GM12891 (cell line): ENCODE measurements at places on chromosomes 6 and 20.

DNA sequence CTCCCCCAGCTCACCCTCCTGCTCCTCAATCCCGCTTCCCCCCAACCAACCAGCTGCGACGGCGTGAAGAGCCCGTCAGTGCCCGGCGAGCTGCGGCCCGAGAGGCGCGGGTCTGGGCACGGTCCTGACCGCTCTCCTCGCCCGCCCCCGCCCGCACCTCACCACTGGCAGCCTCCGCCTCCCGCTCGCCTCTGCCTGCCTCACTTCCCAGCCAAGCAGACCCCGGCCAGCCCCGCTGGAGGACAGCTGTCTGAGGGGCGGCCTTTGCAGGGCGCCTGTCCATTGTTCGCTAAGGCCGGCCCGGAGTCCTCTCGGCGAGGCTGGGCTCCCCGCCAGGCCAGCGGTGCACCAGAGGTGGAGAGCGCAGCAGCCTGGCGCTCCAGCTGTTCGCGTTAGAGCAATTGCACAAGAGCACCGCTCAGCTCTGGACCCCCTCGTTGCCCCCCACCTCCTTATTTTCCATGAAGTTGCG lies 1.3 kb downstream of the SOBP start:
- DNase-seq: peak; percentile 11

DNA sequence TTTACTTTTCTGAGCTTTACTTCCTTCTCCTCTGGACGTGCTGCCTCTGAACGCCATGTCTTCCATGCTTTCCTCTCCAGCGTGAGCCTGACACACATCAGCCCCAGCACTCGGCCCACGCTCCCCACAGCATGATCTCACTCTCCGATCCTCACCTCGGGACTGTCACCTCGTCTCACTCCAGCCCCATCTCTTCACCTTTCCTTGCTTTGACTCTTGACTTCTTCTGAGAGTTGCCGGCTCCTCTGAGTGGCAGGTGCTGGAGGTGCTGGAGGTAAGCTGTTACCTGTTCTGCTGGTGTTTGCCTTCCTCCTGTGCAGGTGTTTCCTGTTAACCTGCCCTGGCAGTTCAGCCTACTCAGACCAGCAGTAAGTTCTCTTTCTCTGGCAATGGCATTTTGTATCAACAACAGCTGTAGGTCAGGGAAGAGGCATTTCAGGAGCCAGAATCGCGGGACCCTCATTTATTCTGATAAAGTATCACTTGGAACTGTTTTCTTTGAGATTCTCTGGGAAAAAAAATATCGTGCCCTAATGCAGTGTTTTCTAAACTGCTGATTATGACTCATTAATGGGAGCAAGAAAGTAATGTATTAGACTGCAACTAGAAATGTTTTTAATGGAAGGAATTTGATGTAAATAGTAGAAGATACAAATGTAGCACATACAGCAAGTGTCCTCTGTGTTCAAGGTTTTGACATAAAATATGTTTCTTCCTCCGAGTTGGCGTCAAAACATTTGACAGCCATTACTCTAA lies 106.5 kb downstream of the ARID1B start:
- no peak for DNase-seq

- no peak for DNase-seq
These were observed 165.8 kb downstream of the CD24 start for GRCh38 chr6:106808758-106809157.

DNA sequence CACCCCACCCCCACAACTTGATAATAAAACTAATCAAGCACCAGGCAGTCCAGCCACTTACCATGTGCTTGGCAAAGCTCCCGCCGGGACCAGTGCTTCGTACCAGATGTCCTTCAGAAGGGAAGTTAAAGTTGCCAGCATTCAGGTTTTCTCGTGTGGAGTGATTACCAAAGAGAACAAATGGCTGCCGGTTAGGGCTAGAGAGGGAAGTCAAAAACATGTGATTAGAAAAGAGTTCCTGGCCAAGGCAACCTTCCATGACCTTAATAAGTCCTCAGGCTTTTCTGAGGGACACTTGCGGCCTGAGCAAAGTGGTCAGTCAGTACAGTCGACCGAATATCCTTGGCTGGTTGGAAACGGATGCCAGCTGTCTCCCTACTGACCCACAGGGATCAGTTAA lies 67.0 kb downstream of the DNAAF9 start:
- DNase-seq: no peak

DNA sequence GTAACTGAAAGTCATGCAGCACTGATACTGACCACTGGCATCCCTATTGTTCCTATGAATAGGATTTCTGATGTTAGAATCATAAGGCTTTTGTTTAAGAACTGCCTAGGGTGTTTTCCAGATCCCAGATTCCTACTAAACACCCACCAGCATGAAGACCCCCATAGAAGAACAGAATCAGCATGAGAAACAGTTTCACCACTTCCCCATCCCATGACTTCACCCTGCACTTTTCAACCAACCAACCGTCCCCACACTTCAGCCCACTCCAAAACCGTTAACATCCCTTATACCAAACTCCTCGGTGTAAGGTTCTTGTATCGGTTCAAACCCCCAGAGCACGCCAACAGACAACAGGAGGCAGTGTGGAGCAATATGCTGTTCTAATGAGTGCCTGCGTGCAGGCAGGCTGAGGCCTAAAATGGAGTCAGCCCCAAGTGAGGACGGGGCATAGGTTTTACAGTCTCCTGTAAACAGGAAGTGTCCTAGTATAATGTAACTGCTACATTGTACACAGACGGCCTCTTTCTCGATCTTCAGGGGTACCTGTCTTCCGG lies 11.4 kb upstream of the SSTR4 start:
- DNase-seq: no peak

- DNase-seq: no peak
These were observed 83.2 kb upstream of the B3GAT2 start for GRCh38 chr6:71040043-71040442.

- no peak for DNase-seq
These were observed 7.4 kb downstream of the TMEM14C start for GRCh38 chr6:10730254-10730653.

DNA sequence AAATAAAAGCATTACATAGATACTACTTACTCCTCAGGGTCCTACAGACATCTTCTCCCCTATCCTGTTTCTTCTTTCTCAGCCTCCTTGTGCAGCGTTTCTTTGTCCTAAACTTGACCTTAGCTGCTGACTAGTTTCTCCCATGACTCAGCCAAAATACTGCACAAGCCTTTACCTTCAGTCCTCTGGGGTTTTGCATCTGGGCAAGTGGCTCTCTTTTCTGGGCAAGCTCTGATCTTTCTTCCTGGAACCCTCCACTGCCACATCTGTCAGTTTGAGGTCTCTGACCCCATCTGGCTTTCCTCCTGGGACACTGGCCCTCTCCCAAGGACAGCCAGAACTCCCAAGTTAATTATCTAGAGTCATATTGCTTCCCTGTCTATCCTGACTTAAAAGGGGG lies 838.4 kb downstream of the DHX35 start:
- no peak for DNase-seq

DNA sequence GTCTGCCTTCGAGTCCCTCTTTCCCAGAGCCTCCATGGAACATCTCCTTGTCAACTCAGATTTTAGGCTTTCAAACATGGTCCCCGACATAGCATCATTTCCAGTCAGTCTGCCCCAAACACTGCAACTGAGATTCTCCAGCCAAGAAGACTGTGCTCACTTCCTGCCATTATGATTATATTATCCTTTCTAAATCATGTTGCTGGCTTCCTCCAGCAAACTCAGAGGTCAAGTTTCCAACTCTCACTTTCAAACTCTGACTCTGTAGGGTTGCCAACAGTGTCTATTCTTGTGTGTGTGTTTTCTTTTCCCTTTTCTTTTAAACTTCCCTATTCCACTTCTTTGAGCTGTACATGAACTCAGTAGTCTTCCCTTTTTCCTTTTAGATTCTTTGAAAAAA lies 61.2 kb upstream of the TRAF3IP2 start:
- DNase-seq: no peak

DNA sequence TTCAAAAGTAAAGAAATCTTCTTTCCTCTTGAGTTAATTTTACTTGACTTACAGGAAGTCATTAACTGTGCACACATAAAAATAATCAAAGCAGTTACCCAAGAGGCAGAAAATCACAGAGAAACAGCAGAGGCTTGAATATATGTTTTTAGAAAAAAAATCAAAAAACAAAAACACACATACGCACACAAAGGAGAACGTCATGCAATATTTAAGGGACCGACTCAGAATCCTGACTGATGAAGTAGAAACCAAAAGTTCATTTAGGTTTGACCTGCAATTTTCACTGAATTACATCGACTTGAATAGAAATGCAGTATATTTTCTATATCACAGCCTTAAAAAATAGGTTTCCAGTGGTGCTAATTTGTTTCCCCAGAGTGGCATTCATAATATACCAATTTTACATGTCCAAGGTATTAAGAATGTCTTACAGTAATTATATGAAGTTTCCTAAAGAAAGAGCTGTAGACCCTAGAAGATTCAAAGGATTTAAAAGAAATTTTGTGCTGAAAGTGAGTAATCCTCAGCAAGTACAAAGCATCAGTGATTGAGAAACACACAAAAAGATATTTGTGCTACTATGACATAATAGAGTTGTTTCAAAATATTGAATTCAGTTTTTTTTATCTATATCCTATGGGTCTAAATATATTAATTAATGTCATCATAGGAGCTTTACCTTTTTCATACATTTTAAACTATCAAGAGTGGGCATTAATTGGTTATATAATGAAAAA lies 358.5 kb upstream of the RUNX2 start:
- DNase-seq: no peak

DNA sequence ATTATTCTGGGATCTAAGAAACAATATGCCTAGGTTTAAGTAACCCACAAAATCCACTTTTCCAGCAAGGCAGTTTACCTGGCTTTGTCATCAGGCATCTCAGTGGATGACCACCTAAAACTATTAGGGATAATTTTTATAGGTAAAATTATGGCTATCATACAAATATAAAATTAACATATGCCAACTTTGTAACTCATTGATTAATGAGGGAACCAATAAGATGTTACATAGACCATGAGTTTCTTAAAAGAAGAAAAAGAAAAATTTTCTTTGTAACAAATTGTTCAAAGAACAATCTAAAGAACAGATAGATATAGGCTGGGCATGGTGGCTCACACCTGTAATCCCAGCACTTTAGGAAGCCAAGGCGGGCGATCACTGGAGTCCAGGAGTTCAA lies 49.7 kb upstream of the FILIP1 start:
- no peak for DNase-seq
